LHCN-M2 (cell line): ENCODE measurements at places on chromosomes 12 and 14. TPM values are rescaled to one million over a fixed set of nuclear protein-coding genes. Genes with fewer than 3 reads are reported as not detected.

The ACVRL1 gene
- total RNA-seq = 1.5 and 2.6 TPM in 2 replicates

The LLPH gene
- 21.7 and 23.4 TPM in 2 replicates for total RNA-seq

- DNase-seq = peak; percentile 61
Measured at GRCh38 chr12:50057000-50057841, at the start of gene ASIC1. ASIC1 (plus strand) TSS chr12:50057596; CDS start chr12:50058767, 1,171 bp downstream.

- DNase-seq = no peak
Measured at GRCh38 chr14:22668863-22669262, 24.7 kb upstream of the OR6J1 start.

DNA sequence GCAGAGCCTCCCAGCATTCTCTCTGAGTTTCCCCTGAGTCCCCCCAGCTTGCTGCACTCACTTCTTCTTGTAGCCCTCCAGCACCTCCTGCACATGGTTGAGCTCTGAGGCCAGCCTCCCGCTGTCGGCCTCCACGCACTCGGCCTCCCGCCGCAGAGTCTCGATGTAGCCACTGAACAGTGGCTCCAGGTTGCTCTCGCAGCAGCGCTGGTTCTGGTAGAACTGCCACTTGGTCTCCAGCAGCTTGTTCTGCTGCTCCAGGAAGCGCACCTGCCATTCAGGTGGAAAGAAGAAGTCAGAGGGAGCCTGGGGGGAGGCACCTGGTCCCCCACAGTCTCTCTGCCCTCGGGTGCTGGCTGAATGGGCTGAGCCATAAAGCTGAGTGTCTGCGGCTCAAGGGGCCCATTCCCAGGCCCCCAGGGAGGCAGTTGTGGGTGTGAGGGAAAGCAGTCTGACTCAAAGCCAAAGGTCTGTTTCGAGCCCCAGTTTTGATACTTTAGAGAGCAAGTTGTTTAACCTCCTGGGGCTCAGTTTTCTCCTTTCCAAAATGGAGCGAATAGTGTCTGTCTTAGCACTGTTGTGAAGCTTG is 2.3 kb downstream of the KRT85 start:
- no peak for DNase-seq

DNA sequence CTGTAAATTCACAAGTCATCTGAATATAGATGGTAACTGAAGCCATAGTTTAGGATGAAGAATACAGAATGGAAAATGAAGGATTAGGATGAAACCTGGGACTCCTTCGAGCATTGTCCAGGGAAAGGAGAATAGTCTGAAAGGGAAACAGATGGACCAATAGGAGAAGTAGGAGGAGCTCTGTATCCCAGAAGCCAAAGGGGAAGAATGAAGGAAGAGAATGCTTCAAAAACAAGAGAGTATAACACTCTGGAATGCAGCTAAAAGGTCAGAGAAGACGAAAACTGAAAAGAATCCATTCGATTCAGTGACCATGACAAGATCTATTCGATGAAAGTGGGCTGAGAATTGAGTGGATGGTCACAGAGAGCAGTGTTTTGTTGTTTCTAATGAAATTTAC is 1.0 kb downstream of the GMFB start:
- peak; percentile 57 for DNase-seq

GRCh38 chr12:93059925-93060665 is 131.0 kb upstream of the EEA1 start:
- DNase-seq = no peak

DNA sequence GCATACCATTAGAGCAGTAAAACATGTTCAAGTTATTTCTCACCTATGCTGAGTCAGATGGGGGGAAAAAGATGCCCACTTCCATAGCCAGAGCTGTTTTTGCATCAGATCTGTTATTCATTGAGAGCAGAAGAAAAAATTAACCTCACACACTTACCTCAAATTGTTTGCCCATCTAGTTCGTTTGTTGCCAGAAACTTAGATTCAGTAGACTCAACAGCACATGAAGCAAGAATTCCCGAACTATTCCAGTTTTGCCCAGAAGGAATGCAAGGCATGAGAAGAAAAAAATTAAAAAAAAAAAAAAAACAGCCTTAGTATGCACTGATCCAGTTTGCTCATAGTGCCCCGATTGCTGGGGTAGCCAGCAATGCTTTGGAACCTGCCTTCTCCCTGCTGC is 12.4 kb upstream of the DPF3 start:
- DNase-seq = peak; percentile 54

The RPL10L gene
- not detected in 2 replicates for total RNA-seq
